ENCODE measurements at places on chromosomes 1 and 21.
A peak's percentile ranks its signal among the peaks of the same experiment; 100 is the strongest.

- H3K36me3 ChIP-seq: no peaks in the 10 kb centered on the region
- no peak overlapping the region for H3K27ac ChIP-seq
- no peak overlapping the region for H3K4me3 ChIP-seq
- peaks cover 15% of the 10 kb centered on the region for H3K4me1 ChIP-seq
These were observed 157.6 kb upstream of the EDN2 start for GRCh38 chr1:41641941-41642527.

- DNase-seq: no peak
- H3K36me3 ChIP-seq: no peaks in the 10 kb centered on the region
- no peak overlapping the region for H3K4me3 ChIP-seq
- no peaks in the 10 kb centered on the region for H3K27me3 ChIP-seq
- H3K27ac ChIP-seq: no peak overlapping the region
These were observed 10.5 kb downstream of the KIAA1614 start for GRCh38 chr1:180923021-180923841.

DNA sequence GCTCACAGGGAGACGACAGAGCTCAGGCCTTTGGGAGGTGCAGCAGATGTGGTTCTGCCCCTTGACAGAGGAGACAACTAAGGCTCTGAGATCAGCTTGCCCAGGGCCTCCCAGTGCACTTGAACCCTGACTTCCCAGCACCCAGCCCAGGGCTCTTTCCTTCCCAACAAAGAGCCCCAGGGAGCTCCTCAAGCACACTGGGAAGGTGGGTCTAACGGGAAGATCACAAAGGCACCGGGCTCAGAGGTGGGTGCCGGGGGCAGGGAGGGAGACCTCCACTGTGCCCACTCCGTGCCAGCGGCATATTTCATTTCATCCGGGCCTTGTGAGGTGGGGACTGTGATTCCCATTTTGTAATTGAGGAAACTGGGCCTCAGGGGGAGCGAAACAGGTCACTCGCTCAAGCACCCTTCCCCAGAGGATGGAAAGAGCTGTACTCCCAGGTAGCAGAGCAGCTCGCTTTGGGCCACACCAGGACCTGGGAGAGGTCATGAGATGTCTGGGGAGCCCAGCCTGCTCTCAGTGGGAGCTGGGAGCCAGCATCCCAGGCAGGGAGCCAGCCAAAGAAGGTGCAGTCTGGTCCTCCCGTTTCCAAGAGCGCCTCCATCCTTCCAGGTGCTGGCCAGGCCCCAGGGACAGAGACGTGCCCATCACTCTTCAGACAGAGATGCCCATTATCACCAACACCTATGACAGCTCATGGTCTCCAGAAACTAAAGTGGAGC, 82.3 kb downstream of the SYT2 start:
- no peak overlapping the region for H3K27ac ChIP-seq
- H3K36me3 ChIP-seq: no peaks in the 10 kb centered on the region
- peaks cover 50% of the 10 kb centered on the region for H3K4me1 ChIP-seq
- peaks cover 10% of the 10 kb centered on the region for H3K27me3 ChIP-seq
- DNase-seq: no peak

DNA sequence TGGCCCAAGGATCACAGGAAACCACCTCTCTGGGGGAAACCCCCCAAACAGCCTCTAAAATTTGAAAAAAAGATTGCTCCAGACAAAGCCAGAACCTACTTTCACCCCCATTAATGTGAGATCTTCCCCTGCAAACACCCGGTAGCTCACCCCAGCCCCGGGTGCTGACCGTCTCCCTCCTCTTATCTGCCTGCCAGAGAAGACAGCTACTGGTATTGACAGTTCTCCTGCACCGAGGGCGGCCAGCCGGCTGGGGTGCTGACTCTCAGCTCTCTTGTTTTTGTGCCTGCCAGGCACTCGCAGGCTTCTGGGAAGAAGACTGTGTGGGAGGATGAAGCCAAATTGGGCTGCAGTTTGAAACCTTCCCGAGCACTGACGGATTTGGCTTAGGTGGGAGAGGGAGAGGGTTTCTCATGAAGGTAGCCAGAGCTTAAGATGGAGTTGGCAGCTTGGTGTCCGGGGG, 48.2 kb downstream of the RASSF5 start:
- peak overlapping the region; percentile 92 for H3K27ac ChIP-seq
- H3K4me1 ChIP-seq: peaks cover 71% of the 10 kb centered on the region
- peak overlapping the region; percentile 99 for H3K4me3 ChIP-seq
- peaks cover 1% of the 10 kb centered on the region for H3K36me3 ChIP-seq
- DNase-seq: peak; percentile 53

- no peaks in the 10 kb centered on the region for H3K36me3 ChIP-seq
- no peak for DNase-seq
- no peaks in the 10 kb centered on the region for H3K27me3 ChIP-seq
- H3K4me1 ChIP-seq: no peaks in the 10 kb centered on the region
- H3K27ac ChIP-seq: no peak overlapping the region
- H3K4me3 ChIP-seq: no peak overlapping the region
These were observed 116.7 kb downstream of the LACTBL1 start for GRCh38 chr1:22855668-22856606.

GRCh38 chr1:17797478-17797877, 42.3 kb downstream of the ACTL8 start:
- no peak for DNase-seq
- no peaks in the 10 kb centered on the region for H3K4me1 ChIP-seq
- no peak overlapping the region for H3K27ac ChIP-seq
- H3K4me3 ChIP-seq: no peak overlapping the region
- no peaks in the 10 kb centered on the region for H3K36me3 ChIP-seq

- H3K4me1 ChIP-seq: no peaks in the 10 kb centered on the region
- H3K27me3 ChIP-seq: no peaks in the 10 kb centered on the region
- no peak overlapping the region for H3K4me3 ChIP-seq
- DNase-seq: no peak
- H3K27ac ChIP-seq: no peak overlapping the region
- H3K36me3 ChIP-seq: peaks cover 4% of the 10 kb centered on the region
These were observed 22.7 kb upstream of the SLFNL1 start for GRCh38 chr1:41044187-41044586.

DNA sequence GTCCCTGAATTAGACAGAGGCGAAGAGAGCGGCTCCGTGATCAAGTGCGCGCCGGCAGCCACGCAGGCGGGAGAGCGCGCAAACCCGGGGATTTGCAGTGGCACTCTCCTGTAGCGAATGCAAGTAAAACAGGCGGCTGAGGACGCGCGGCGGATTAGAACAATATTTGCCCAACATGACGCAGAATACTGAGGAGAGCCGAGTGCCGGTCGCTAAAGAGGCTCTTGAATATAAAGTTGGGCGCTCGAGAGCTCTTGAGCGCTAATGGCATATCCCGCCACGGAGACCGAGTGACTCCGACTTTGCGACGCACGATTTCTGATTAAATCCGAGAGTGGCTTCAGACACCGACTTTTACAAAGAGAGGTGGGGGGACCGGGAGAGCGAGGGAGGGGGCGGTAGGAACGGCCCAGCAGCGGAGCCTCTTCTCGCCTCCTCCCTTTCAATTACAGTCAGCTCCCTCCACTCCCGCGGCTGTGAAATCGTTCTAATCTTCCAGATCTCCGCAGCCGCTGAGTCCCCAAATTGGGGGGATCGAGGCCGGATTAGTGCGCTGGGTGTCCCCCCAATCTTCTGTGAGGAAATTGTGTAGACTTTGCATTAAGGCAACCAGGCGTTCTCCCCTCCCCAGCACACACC, 2.3 kb downstream of the PAX7 start:
- no peak for DNase-seq
- H3K36me3 ChIP-seq: no peaks in the 10 kb centered on the region
- no peak overlapping the region for H3K4me3 ChIP-seq
- peaks cover 68% of the 10 kb centered on the region for H3K27me3 ChIP-seq

DNA sequence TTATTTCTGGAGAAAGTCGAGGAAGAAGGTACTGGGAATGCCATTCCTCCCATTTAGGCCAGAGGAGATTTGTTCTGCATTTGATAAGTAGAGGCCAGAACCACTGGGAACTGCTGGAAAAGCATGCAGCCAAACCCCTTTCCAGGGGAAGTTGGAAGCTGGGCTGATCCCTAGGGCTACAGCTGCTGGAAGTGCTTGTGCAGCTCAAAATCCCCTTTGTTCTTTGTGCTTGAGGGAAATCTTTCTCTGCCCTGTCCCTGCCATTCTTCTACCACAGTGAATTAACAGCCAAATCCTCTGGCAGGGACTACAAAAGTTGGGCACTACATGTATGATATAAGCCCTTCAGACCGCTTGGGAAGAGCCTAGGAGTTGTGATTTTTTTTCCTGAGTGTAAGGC, 734.1 kb downstream of the LRRIQ3 start:
- no peaks in the 10 kb centered on the region for H3K27me3 ChIP-seq
- H3K4me3 ChIP-seq: no peak overlapping the region
- H3K4me1 ChIP-seq: no peaks in the 10 kb centered on the region
- no peak for DNase-seq
- no peaks in the 10 kb centered on the region for H3K36me3 ChIP-seq

GRCh38 chr1:59675936-59676335, 138.8 kb upstream of the HOOK1 start:
- no peaks in the 10 kb centered on the region for H3K4me1 ChIP-seq
- H3K4me3 ChIP-seq: no peak overlapping the region
- H3K36me3 ChIP-seq: no peaks in the 10 kb centered on the region
- H3K27ac ChIP-seq: no peak overlapping the region

DNA sequence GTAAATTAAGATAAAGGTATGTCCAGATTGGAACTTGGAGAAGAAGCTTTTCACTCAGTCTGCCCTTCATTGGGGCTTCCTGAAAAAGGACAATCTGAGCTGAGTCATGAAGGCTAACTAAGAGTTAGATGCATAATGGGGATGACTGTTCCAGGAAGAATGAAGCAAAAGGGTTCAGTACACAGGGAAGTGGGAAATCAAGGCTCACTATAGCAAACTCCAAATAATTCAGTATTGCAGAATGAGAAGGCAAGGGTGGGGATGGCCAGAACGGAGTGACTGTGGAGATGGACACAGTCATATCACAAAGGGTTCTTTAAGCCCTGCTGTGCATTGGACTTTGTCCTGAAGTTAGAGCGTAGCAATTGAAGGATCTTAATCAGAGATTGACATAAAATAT, 158.3 kb downstream of the FGGY start:
- no peaks in the 10 kb centered on the region for H3K27me3 ChIP-seq
- H3K4me1 ChIP-seq: no peaks in the 10 kb centered on the region
- DNase-seq: no peak

GRCh38 chr1:163565166-163565565, 243.4 kb downstream of the NUF2 start:
- DNase-seq: no peak
- H3K27ac ChIP-seq: no peak overlapping the region
- no peaks in the 10 kb centered on the region for H3K36me3 ChIP-seq

DNA sequence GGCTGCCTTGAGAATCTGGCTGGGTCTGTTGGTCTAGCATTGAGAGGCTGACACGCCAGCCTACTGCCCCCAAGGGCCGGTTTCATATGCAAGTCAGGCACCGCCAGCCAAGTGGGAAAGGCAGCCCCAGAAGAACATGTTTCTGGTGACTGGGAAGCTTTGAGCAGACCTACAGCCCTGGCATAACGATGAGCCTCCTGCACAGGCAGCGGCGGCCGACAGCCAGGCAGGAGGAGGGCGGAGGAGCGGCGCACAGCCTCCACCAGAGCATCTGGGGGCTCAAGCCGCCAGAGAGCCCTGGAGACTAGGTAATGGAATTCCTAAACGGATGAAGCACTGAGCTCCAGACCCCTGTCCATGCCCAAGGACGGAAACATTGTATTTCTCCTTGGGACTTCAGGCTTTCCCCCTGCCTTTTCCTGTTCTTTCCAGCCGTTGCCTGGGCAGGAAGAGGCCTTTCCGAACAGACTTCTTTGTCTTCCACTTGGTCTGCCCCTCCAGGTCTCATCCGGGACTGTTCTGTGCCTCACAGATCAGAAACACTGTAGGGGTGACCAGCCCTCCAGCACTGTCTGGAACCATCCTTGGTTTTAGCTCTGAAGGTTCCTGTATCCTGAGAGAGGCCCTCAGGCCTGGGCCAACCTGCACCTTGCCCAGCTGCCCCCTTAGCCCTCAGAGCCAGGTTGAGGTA, 59.5 kb downstream of the IRF2BP2 start:
- H3K4me3 ChIP-seq: no peak overlapping the region
- no peaks in the 10 kb centered on the region for H3K27me3 ChIP-seq
- H3K4me1 ChIP-seq: peaks cover 7% of the 10 kb centered on the region
- DNase-seq: no peak
- no peaks in the 10 kb centered on the region for H3K36me3 ChIP-seq
- H3K27ac ChIP-seq: no peak overlapping the region

- H3K4me1 ChIP-seq: no peaks in the 10 kb centered on the region
- H3K27me3 ChIP-seq: no peaks in the 10 kb centered on the region
- peaks cover under 1% of the 10 kb centered on the region for H3K36me3 ChIP-seq
These were observed 58.7 kb downstream of the ACP6 start for GRCh38 chr1:147611586-147611985.

DNA sequence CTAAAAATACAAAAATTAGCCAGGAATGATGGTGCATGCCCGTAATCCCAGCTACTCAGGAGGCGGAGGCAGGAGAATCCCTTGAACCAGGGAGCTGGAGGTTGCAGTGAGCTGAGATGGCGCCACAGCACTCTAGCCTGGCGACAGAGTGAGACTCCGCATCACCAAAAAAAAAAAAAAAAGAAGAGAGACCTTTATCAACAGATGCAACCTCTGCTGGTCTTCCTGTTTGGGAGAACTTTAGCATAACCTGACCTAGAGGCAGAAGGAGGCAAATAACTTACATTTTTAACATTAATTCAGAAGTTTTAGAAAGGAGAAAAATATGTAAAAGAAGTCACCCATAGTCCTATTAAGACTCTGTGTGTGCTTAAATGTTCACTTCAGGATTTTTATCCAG, 32.4 kb downstream of the SLAMF1 start:
- H3K27ac ChIP-seq: no peak overlapping the region
- no peak for DNase-seq
- peaks cover 38% of the 10 kb centered on the region for H3K36me3 ChIP-seq
- H3K4me1 ChIP-seq: peaks cover 12% of the 10 kb centered on the region
- no peaks in the 10 kb centered on the region for H3K27me3 ChIP-seq

DNA sequence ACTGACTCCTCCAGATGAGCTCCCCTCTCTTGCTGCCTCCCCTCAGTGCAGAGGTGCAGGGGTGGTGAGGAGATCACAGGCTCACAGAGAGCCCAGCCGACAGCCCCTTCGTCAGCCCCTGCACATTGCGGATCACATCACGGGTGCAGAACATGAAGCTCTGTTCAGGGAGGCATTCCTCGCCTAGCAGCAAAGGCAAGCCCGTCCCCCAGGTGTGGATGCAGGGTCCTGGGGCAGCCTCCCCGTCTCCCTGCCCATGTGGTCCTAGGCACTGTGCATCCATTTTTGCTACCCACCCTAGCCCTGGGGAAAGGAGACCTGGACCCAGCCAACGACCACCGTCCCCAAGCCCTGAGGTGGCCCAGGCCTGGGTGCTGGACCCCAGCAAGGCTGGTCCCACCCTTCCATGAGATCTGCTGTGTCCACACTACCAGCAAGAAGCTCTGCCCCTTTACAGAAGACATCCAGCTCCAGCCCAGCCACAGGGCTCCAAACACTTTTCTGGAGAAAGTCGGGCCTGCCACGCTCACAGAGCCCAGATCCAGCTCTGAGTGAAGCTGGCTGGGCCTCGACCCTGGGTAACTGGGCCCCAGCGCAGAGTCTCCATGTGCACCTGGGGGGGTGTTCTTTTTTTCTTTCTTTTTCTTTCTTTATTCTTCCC, 248.7 kb downstream of the NPHP4 start:
- H3K36me3 ChIP-seq: no peaks in the 10 kb centered on the region
- no peak overlapping the region for H3K4me3 ChIP-seq
- H3K27me3 ChIP-seq: no peaks in the 10 kb centered on the region
- H3K4me1 ChIP-seq: peaks cover 16% of the 10 kb centered on the region

- peaks cover 57% of the 10 kb centered on the region for H3K4me1 ChIP-seq
- H3K27me3 ChIP-seq: no peaks in the 10 kb centered on the region
- no peaks in the 10 kb centered on the region for H3K36me3 ChIP-seq
- H3K4me3 ChIP-seq: peak overlapping the region; percentile 94
These were observed 314 bp downstream of the DPH5 start for GRCh38 chr1:101025283-101025656.

All from CD8-positive, alpha-beta memory T cell (primary cell).